Epithelial cell of proximal tubule (primary cell): ENCODE measurements at places on chromosomes 3 and 15. TPM values are rescaled to one million over a fixed set of nuclear protein-coding genes. Genes with fewer than 3 reads are reported as not detected.
A peak's percentile ranks its signal among the peaks of the same experiment; 100 is the strongest.

Gene PLA2G4D
- not detected in 2 replicates for total RNA-seq

Gene CCDC33
- 2.5 TPM in 1 of 2 replicates, not detected in the other for total RNA-seq

Gene INSYN1
- total RNA-seq = under 0.01 and 2.0 TPM in 2 replicates

DNA sequence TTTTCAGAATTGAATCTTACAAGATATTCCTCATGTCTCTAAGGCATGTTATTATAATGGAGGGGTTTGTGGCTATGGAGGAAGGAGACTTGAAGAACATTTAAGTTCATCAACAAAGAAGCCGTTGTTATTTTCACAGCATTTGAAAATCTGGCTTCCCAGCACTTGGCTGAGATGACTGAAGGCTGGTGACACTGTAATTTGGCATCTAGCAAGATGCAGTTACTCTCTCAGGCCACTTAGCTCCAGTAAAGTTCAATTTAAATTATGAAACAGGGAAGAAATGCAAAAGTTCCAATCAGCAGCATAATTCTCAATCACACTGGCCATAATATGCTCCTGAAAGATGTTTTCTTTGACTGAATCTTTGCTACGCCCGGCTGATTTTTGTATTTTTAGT lies 139.4 kb upstream of the NUDT16 start:
- no peak for DNase-seq

- DNase-seq = no peak
Observed at GRCh38 chr3:176041812-176042211, 1155.5 kb downstream of the TBL1XR1 start.

DNA sequence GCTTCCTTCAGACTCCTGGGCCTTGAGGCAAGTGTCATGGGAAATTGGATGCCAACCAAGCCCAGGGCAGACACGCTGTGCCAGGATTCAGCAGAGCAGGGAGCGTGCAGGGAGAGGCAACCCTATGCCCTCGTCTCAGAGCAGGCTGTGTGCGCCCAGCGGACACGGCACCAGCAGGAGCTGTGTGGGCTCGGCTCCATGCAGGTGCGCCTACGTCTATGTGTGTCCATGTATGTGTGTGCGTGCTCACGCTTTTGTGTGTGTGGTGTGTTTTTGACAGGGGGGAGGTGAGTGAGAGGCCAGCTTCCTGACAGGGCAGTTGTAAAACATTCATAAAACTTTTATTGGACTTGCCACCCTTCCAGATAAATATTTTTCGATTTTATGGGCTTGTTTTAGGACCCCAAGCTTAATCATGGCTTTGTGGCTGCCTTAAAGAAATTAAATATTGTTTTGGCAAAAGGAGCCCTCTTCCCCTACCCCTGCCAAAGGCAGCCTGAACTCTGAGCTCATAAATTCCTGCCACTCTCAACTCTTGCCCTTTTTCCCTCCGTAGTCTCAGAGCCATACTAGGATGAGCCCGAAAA lies 84.4 kb downstream of the DNAJB8 start:
- no peak for DNase-seq

GRCh38 chr3:10198761-10199649 lies 34.3 kb downstream of the IRAK2 start:
- DNase-seq = peak; percentile 88
